ENCODE measurements at places on chromosomes 6 and 20.

DNA sequence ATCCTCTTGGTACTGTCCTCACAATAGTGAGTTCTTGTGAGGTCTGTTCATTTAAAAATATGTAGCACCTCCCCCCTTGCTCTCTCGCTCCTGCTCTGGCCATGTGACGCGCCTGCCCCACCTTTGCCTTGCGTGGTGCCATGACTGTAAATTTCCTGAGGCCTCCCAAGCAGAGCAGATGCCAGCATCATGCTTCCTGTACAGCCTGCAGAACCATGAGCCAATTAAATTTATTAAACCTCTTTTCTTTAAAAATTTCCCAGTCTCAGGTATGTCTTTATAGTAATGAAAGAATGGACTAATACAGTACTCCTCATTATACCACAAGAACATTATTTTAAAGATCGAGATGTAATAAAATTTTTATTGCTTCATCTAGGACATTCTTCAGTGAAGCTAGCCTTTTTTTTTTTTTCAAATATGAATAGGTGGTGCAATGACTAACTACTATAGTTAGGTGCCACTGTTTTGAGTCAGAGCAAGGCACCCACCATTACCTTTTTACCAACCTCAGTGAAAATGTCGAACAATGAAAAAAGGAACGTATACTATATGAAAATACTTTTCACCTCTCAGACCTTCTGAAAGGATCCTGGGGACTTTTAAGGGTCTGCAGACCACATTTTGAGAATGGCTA, 191.1 kb upstream of the SGK1 start:
- DNase-seq: no peak

DNA sequence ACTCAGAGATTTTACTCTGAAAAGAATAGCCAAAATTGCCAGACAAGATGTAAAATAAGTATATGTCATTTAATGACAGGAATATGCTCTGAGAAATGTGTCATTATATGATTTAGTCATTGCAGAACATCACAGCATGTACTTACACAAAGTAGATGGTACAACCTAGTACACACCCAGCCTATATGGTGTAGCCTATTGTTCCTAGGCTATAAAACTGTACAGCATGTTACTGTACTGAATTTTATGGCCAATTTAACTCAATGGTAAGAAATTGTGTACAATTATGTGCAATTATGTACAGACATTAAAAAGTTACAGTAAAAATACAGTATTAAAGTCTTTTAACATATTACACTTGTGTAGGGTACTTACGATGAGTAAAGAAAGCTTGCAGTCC, 311.9 kb upstream of the EPHA7 start:
- no peak for DNase-seq

DNA sequence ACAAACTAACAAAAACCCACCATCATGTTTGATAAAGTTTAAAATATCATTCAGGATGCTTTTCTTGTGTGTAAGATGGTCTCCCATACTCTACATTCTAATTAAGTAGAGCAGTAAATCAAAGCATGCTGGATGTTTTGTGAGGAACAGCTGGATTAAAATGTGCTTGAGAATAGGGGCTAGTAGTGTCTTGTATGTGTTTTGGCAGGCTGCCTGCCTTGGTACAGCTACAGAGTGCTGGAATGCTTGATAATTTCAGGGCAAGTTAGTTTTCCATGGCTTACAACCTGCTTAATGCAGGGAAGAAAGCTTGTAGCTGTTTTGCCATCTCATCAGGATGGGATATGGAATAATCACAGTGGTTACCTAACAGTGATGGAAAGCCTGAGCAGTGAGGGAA, 636.6 kb upstream of the MMS22L start:
- DNase-seq: no peak

DNA sequence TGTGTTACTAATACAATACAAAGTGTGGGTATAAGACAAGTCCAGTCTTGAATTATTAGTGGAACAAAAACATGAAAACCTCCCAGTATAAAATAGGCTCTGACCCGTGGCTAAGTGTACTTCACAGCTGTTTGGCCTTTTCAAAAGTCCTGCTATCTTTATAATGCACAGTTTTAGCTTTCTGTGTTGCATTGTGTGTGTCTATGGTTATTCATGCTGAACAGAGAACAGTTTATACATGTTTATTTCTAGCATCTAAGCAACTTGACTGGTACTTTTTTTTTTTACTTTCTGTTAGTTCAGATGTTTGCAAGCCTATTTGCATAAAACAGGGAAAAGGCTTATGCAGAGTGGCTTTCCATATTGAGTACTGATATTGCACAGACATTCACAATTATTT, 119.2 kb upstream of the CCN2 start:
- DNase-seq: no peak

DNA sequence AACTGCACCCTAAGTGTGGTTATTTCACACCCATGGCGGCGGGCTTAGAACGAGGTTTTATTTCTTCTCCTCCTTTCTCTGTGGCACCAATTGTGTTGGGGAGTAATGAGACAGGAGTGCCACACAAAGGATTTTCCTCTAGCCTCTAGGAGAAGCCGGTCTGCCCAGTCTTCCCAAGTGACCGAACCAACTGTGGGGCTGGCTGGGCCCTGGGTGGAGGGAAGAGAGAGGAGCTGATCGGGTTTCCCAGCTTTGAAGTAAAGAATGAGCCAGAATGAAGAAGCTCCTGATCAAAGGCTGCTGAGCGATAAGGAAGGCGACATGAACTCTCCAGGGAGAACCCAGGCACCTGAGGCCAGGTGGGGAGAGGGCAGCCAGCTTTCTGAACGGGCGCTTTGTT, 616.0 kb upstream of the BTBD3 start:
- DNase-seq: no peak

DNA sequence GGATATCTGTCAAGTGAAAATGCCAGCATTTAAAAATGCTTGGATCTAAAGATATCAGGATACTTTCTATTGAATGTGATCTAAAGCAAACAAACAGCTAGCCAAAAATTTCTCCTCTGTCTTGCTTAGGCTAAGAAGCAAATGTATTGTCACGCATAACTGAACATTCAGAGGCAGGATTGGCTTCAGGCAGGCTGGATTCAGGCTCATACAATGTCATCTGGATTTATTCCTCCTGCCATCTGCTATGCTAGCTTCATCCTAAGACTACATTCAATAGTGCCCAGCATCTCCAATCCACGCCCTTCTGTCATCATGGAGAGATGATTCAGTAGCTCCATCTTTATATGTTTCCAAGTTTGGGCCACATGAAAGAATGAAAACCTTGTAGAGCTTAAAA, 27.1 kb downstream of the PFDN4 start:
- no peak for DNase-seq

Measured in stimulated activated naive CD8-positive, alpha-beta T cell treated with anti-CD3 and anti-CD28 coated beads, Interleukin-15, amount 100 ng/mL, for 72 hours (primary cell).